ENCODE measurements at places on chromosomes 7 and 10.

DNA sequence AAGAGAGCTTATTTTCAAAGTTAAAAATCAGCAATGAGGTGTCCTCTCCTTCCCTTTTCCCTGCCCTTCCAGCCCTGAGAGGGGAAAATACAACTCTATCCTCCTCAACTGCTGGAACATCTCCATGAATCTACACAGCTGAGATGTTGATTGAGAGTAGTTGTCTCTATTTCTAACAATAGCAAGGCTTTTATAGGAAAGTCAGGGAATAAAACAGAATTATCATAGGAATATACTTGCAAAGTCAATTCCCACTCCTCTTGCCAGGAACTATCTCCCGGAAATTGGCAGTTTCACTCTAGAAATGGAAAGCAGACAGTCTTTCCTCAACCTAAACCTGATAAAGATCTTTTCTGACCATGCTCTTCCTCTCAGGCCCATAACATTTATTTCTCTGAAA, 8.8 kb downstream of the HGF start:
- no peak for DNase-seq

- DNase-seq, result no peak
Measured at GRCh38 chr7:938546-939185, 15.8 kb downstream of the ADAP1 start.

DNA sequence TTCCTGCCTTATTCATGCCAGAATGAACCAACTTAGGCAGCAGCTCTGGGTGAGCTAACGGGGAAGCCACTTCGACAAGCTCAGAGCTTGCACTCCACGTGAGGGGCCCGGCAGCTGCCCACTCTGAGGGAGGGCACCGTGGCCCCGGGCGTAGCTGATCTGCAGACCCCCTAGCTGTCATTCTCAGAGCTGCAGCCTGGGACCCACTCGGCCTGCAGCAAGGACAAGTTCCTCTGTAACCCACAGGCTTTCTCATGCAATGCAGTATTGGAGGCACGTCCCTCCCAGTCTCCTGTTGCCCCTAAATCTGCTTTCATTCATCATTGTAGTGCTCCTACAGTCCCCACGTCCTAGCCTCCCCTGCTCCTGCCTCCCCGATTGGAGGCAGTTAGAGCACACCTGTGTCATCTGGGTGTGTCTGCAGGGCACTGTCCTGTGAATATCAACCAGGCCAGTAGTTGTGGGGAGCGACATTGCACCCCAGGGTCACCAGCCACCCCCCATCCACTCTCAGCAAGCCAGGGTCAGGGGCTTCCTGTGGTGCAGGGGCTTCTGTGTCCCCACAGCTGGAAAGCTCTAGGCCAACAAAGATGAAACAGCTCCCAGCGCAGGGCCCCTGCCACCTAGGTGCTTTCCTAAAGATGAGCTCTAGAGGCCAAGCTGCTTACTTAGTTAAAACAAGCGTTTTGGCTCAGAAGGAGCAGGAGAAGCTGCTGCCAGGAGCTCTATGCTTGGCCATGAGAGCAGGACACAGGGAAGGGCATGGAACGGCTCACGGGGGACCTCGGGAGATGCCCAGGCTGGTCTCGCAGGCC, 333.6 kb downstream of the ADARB2 start:
- no peak for DNase-seq

- DNase-seq, result no peak
Measured at GRCh38 chr7:124942399-124942798, 12.8 kb upstream of the POT1 start.

- DNase-seq, result no peak
Measured at GRCh38 chr10:1538121-1538520, 199.2 kb downstream of the ADARB2 start.

GRCh38 chr7:47451851-47452205, 130.1 kb downstream of the TNS3 start:
- DNase-seq, result no peak

GRCh38 chr10:50510517-50511473, 113.0 kb downstream of the SGMS1 start:
- DNase-seq, result no peak

GRCh38 chr7:118350260-118350659, 125.8 kb downstream of the ANKRD7 start:
- DNase-seq, result no peak

GRCh38 chr7:107528461-107528860, 35.3 kb downstream of the COG5 start:
- no peak for DNase-seq

- DNase-seq, result no peak
Measured at GRCh38 chr7:42624471-42624870, 287.4 kb downstream of the C7orf25 start.

DNA sequence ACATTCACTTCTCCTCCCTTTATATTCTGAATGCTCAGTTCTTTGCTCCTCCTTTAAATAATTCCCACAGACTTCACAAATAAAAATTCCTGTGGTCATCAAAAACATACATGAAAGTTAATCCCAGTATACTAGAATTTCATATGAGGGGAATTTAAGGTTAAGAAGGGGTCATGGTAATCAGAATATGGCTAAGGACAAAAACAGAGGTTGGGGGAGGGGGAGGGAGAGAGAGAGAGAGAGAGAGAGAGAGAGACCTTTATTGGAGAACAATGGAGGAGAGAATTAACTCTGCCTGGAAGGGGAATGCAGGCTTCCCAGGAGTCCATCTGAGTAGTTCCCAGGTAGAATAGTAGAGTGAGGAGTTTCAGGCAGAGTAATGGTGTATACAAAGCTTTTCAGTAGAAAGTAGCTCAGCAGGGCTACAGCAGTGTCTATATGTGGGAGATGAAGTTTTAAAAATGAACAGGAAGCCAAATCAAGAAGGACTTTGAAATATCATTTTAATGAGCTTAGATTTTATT, 5.2 kb upstream of the CUBN start:
- no peak for DNase-seq

- DNase-seq, result no peak
Measured at GRCh38 chr7:30671793-30672465, 10.3 kb downstream of the CRHR2 start.

- DNase-seq, result no peak
Measured at GRCh38 chr10:37854626-37855025, 2.8 kb downstream of the ZNF248 start.

DNA sequence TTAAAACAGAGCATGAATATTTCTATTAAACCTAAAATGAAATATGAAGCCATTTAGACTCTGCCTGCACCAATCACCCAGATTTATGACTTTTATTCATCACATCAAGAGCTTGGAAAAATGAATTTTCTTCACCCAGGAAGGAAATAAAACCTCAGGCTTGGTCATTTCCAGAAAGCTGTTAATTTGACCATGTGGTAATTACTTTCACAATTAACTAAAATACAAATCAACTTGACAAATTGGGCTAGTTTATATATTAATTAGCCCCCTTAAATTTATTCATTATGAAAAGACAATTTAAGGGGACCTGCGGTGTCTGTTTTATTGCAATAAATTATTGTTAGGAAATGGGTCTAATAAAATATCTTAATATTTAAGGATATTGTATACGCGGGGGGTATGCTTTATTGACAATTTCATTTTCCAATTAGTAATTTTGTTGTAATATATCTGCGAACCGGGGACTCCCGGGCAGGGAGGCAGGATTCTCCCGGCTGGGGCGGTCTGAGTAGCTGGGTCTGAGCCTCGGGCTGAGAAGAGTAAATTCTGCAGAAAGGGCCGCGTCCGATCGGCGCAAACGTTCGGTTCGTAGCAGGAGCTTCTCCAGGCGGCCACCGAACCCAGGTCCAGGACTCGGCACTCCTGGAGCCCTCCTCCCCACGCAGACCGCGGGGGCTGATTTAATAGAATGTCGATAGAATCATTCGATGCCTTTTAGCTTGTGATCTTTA, 9.4 kb upstream of the MNX1 start:
- DNase-seq, result no peak

DNA sequence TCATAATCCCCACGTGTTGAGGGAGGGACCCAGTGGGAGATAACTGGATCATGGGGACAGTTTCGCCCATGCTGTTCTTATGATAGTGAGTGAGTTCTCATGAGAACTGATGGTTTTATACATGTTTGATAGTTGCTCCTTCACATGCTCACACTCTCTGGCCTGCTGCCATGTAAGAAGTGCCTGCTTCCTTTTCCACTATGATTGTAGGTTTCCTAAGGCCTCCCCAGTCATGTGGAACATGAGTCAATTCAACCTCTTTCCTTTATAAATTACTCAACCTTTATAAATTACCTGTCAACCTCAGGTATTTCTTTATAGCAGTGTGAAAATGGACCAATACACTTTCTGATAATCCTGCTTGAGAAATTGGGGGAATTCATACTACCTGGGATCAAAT, 80.2 kb downstream of the ZNF37A start:
- no peak for DNase-seq
